ENCODE measurements at places on chromosomes 3 and 15.

GRCh38 chr3:130839813-130840212 lies 54.1 kb upstream of the ATP2C1 start:
- DNase-seq: no peak

DNA sequence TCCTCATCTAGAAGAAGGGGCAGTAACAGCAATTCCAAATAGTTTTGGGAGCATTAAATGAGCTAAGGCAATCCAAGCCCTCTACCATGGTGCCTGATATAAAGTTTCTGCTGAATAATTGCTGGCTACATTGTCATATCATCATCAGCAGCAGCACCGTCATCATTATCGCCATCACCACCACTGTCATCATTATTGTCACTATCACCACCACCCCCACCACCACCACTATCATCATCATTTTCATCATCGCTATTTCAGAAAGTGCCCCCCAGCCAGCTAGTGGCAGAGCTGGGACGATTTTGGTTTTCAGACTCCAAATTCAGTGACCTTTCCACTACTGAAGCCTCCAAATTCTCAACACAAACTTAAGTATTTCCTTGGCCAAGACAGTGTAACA lies 15.0 kb downstream of the XCR1 start:
- no peak for DNase-seq

DNA sequence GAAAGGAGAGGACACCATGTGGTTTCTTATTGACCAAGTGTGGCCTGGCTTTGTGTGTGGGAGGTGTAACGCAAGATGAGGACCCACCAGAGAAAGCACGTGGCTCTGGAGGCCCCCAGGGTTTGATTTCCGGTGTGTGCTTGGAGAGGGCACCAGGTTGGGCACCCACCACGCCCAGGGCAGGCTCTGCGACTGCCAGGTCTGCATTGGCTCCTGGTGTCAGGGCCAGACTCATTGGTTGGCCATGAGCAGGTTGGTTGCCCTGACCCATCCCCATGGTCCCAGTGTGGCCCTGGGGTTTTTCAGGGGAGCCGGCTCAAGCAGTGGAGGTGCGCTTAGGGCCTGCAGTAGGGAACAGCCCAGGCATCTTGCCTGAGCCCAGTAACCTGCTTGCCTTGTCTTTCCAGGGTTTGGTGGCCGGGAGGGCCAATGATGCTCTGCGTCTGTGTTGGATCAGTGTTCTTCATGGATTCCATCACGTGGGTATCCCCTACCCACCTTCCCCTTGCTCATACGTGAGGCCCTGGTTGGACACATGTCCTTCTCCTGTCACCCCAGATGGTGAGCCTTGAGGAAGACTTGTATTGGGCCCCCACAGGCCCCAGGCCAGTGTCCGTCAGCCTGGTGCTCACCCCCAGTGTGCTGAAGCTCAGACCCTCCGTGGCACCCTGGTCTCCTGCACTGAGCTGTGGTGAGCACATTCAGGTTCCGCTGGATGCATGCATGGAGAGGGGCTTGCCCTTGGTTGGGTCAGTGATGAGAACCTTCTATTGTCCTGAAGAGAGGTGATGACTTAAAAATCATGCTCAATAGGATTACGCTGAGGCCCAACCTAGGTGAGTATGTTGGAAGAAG lies 193.9 kb downstream of the UBE3A start:
- DNase-seq: no peak

DNA sequence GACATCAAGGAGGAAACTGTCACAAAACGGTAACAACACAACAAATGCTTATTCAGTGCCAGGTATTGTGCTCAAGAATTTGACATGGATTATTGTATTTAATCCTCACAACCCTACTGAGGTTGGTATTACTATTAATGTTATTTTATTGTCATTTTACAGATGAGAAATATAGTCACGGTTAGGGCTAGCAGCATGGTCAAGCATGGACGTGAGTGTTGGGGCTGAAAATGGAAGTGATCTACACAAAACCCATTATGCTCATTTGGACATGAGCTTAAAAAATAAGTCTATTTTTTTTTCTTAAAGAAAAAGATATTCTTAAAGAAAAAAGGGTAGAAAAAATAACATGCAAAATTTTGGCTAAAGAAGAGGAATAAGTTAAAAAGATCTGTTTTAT lies 141.3 kb upstream of the SOX2 start:
- DNase-seq: no peak

DNA sequence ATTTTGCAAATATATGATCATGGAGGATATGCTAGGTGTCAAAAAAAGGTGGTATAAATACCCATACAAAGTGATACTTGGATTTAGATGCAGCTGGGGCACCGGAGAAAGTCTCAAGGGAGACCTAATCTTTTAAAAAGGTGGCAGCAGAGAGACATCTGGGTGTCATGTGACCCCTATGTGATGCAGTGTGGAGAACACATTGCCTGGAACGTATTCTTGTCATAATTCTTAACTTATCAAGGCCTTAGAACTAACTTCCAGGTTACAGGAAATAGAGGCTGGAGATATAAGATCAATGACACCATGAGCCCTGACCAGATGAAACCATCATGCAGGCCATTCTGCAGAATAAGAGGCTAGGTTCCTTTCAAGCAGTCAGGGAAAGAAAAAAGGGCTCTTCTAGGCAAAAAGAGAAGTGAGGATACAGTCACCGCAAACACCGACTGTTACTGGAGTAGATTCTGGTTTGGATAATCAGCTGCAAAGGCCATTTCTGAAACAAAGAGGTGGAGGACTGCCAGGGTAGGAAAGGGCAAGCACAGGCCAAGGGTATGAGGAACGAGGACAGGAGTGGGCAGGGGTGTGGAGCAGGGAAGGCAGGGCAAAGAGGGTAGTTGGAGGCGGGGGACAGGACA lies 100.6 kb downstream of the OXNAD1 start:
- DNase-seq: no peak

Measured in uterus (tissue), 4 donors.